NCI-H1417 treated with DMSO at 0.1 percent for 48 hours (cell line): ENCODE measurements at places on chromosomes 3 and 15.

DNA sequence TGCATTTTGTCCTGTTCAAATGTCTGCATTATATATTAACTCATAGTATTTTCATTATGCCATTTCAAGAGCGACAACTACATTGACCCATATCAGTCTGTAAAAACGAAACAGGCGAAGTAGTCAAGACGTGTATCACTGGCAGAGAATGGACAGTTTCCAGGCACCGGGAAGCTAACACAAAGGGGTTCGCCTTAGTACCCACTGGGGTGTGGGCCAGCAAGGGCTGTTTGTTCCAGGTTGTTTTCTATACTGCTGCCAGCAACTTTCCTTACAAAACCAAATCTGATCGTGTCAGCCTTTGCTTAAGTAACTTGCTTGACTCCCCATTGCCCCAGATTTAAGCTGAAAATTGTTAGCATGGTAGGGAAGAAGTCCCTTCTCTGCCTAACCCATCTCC, 87.1 kb downstream of the CGNL1 start:
- DNase-seq: no peak

DNA sequence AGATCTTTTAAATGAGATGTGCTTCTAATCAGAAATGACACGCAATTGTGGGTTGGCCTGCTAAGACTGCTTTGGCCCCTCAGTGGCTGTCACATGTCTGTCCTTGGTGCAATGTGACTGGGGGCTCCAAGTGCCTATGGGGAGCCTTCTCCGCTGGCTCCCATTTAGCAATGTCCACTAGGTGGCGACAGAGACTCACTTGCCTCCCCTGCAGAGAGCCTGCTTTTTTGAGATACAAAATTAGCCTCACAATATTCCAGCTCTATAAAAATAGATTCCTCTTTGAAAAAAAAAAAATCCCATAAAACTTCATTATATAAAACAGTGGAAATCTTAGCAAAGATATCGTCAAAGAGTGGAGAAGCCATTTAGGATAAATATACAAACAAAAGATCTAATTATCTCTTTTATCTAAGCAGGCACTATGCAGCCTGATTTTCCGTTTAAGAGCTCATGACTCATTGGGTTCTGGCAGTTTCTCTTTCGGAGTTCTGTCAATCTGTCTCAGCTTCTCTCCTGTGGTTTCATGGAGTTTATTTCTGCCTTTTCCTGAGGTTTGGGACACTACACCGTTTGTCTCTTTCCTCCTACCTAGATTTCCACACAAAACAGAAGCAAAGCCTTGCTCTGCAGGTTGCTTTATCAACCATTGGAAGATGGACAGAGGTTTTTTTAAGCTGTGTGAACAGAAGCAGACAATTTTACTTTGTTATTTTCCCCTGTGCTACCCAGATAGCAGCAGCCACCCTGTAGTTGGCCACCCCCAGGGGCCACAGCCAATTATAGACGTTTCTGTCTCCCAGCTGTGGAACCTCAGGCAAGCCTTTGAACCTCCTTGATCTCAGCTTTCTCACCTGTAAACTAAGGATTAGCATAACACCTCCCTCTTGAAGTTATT, 68.4 kb upstream of the TNFAIP8L3 start:
- DNase-seq: peak; percentile 25

DNA sequence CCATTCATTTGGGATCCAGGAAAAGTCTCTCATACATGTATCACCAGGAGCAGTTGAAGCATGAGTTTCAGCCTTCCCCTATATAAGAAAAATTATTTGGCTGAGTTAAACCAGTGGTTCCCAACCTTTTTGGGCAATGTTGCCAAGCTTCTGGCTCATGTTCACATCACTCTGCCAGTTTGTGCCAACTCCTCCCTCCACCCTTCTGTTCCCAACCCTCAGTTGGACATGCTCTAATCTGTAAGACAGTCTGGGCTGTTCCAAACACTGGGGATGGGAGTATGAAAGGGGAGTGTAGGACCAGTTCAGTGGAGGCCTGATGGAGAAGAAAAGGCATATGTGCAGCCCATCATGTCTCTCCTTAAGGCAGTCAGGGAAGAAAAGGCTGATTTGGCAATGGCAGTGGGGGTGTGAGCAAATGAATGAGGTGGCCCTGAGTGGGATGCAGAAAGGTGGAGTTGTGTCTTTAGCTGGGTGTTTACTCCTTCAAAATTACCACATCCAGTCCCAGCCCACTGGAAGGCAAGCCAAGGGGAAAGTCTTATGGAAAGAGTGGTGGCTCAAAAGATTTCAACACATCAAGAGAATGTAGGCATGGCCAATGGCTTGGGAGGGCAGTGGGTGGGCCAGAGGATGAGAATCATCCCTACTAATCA, 32.0 kb upstream of the PRICKLE2 start:
- DNase-seq: no peak

DNA sequence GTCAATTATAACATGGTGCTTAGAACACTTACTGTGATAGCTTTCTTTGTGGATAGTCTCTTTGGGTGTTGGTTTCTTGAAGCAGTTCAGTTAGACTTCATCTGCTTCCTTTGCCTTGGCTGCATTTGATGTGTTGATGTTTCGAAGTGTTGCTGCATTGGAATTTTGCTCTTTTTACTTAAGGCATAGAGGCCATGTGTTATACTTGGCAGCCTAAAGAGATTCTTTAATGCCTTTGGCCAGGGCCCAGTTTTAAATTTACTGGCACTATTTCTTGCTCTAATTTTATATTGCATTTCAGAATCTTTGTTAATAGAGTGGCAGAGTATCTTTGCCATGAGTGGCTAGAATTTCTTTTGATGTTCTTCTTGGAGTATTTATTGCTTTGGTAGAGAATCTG, 21.2 kb downstream of the NR1D2 start:
- DNase-seq: no peak

DNA sequence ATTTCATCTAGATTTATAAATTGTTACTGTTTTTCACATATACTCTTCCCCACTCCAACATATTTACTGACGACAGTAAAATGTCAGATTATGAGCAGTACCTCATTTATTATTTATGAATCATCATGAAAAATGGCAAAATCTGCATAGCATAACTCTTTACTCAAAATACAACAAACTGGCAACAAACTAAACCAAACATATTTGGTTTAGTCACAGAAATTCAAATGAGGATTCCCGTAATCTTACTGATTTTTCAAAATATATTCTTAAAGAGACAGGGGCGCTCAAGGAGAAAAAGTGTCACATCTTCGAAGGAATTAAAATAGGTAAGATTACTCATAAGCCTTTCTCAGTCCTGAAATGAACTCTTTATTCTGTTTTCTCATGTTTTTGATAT, 3.0 kb upstream of the GPR87 start:
- no peak for DNase-seq
